ENCODE measurements at places on chromosomes 11 and 22. TPM values are rescaled to one million over a fixed set of nuclear protein-coding genes. Genes with fewer than 3 reads are reported as not detected.
A peak's percentile ranks its signal among the peaks of the same experiment; 100 is the strongest.

THYN1 gene
- polyA plus RNA-seq = 77.9 TPM

PTS gene
- polyA plus RNA-seq = 63.6 TPM

LMO1 gene
- 0.25 TPM for polyA plus RNA-seq

PLEKHB1 gene
- 14.5 TPM for polyA plus RNA-seq

C11orf58 gene
- 400 TPM for polyA plus RNA-seq

CDC45 gene
- polyA plus RNA-seq = 21.0 TPM

OR5T2 gene
- polyA plus RNA-seq = not detected

FXYD6 gene
- polyA plus RNA-seq = 122 TPM

TMEM126B gene
- polyA plus RNA-seq = 58.8 TPM

HIC2 gene
- 11.8 TPM for polyA plus RNA-seq

ATG16L2 gene
- polyA plus RNA-seq = 54.8 TPM

- no peak for DNase-seq
Measured at GRCh38 chr11:61194981-61195695, 8.2 kb upstream of the PGA3 start.

- no peak for DNase-seq
Measured at GRCh38 chr11:132604431-132604830, 927.9 kb downstream of the OPCML start.

GRCh38 chr11:88183233-88183632, 8.0 kb upstream of the RAB38 start:
- DNase-seq = no peak

- no peak for DNase-seq
Measured at GRCh38 chr11:7670641-7671040, 2.7 kb downstream of the CYB5R2 start.

DNA sequence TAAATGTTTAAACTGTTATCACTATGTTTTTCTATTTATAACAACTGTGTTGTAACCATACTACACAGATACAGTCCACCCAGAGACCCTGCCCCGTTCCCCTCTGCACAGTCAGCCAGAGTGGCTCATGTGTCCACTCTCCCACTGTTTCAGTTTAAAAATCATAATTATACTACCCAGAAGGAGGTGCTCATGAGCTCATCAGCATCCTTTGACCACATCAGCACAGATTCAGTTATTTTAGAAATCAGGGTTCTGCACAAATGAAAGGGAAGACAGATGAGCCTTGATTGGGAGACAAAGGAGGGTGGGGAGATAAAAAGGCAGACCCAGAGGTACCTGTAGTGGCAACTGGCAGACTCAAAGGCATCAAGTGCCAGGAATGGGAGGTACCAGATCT, 124.3 kb downstream of the RCN1 start:
- no peak for DNase-seq

GRCh38 chr11:1102996-1103395, 28.3 kb downstream of the MUC2 start:
- DNase-seq = no peak

GRCh38 chr11:121512468-121513465, 60.0 kb upstream of the SORL1-AS1 start:
- DNase-seq = no peak

- no peak for DNase-seq
Measured at GRCh38 chr22:44520465-44521094, 22.5 kb upstream of the RTL6 start.

GRCh38 chr11:4060182-4060923, 34.2 kb upstream of the RRM1 start:
- no peak for DNase-seq

DNA sequence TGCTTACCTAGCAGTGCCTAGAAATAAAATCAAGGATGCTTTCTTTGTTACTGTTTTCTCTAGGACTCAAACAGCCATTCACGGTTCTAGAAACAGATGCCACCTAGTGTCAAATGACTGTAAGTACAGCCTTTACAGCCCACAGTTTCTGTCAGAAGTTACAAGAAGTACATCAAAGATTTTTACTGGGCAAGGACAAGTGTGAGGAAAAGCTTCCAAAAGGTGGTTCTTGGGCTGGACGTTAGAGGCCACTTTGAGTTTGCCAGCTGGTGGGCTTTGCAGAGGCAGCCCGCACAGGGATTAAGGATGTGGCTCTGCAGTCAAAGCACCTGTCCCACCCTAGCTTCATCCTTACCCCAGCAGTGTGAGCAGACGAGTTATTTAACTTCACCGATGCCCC, 6.9 kb downstream of the KMT5B start:
- DNase-seq = peak; percentile 59

DNA sequence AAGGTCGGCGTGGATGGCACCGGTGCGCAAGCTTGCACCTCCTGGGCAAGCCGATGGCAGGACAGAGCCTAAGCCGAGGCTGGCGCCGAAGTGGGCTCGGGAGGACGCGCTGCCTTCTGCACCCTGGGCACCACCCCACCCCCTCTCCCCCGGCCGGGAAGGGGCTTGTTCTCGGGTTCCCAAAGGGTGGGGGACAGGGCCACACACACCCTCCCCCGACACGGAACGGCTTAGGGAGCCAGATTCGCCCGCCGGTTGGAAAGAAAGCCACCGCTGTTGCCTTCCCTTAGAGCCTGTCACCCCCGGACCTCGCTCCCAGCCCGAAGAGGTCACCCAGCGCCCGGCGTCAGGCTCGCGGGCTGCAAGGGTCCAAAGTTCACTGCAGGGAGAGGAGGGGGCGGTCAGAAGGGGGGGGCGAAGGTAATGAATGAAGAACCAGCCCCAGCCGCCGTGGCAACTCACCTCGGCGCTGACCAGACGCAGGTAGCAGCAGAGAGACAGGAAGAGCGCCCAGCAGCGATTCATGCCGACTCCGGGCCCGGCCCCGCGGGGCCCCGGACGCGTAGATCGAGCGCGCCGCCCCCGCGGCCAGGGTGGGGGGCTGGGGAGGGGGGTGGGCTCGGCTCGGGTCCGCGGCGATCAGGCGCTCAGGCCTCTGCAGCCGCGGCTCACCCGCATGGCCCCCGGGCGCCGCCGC, 1.2 kb downstream of the PDGFB start:
- DNase-seq = no peak

DNA sequence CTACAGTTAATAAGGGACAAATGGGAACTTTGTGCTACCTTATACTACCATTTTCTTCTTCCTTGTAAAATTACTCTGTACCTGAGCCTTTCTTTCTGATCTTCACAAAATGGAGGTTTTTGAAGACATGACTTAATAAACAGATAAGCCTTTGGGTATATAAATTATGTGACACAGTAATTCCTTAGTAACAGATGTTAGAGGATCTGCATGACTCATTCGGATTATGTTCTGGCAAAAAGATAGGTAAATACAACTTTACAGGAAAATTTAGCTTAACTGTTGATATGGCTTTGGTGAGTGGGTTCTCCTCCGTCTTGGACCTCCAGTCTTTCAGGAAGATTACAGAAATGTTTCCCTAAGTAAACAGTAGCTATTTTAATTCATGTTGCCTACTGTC, 61.8 kb downstream of the BID start:
- DNase-seq = no peak

DNA sequence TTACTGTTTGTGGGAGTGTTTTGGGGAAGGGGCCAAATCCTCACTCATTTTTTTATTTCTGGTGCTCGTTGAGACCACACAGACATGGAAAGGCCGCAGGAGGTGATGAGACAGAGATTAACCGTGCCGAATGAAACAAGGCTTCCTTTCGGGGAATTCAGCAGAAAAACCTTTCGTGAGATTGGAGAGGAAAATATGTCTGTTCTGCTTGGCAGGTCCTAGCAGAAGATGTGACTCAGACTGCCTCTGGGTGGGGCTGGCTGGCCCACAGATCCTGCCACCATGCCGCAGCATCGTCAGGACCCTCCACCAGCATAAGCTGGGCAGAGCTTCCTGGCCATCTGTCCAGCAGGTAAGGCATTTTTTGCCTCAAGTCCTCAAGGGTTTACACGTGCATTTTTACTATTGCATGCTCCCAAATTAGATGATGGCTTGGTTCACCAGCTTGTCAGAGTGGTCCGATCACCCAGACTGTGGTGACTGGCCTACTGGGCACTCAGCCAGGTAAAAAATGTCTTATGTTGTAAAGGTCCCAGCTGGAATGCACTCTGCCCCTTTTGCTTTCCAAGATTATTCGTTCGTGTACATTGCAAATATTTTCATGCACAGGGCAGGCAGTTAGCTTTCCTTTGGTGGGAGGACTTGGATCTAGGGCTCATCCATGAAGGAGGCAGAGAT, 1.5 kb downstream of the DDB2 start:
- no peak for DNase-seq

GRCh38 chr11:94837317-94837716, 69.2 kb downstream of the AMOTL1 start:
- no peak for DNase-seq

- no peak for DNase-seq
Measured at GRCh38 chr11:34192481-34193401, 87.3 kb downstream of the NAT10 start.

DNA sequence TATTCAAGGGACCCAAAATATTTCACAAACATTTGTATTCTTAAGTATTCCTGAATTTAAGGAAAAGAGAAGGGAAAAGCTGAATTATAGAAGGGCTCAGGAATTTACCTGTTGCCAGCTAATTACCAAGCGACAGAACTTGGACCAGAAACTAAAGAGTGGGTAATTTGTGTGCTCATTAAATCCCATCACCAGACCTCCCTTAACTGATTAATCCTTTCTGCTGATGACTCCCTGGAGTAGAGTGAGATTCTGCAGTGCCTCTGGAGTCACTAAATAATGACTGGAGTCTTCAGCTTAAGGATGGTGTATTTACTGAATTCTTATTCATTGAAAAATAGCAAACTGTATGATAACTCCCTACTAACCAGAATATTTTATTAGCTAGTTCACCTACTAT, 74.0 kb upstream of the RAB1B start:
- no peak for DNase-seq

DNA sequence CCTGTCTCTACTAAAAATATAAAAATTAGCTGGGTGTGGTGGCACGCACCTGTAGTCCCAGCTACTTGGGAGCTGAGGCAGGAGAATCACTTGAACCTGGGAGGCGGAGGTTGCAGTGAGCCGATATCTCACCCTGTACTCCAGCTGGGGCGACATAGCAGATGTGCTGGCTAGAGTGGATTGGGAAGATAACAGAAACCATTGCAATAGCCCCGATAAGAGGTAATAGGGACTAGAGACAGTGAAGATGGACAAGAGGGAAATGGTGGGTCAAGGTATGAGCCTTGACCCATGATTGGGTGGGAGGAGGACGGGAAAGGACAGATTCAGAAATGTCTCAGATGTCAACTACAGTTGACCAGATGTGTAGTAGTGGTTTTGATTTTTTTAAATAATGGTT, 6.1 kb downstream of the SWAP70 start:
- DNase-seq = no peak

- no peak for DNase-seq
Measured at GRCh38 chr22:44956840-44957767, 52.7 kb downstream of the PHF21B start.

DNA sequence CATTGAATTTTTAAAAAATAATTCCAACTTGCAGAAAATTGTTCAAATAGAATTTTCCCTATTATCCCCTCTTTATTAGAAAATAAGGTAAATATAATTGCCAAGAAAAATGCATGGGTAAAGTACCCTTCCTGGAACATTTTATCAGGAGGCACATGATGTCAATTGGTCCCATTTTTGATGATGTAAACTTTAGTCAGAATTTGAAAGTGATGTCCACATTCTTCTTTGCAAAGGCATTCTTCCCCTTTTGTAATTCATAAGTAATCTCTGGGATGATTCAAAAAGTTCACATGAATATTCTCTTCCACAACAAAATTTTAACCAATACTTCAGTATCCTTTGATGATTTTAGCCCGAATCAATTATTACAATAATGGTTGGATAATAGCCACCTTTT, 86.9 kb upstream of the ANO3 start:
- no peak for DNase-seq

DNA sequence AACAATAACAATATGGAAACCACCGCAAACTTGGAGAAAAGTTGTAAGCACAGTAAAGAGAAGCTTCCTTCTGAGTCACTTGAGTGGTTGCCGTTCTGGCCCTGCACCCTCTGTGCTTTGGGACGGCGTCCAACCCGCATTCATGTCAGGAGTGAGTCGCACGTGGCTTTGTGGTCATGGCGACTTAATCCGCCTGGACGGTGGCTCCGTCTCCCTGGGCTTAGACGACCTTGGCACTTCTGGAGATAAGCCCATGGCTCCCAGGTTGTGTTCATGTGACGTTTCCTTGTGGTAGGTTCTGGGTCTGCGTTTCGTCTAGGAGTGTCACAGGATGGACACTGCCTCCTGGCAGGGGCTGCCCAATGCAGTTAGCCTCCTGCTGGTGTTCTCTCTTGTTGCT, 40.5 kb downstream of the TPCN2 start:
- DNase-seq = no peak

GRCh38 chr22:46590334-46590733, 29.9 kb upstream of the GRAMD4 start:
- no peak for DNase-seq

GRCh38 chr11:44861849-44862557, 88.7 kb downstream of the TP53I11 start:
- DNase-seq = no peak

- DNase-seq = no peak
Measured at GRCh38 chr11:30387891-30388861, 65.3 kb downstream of the ARL14EP start.

GRCh38 chr11:79482800-79483199, 42.0 kb upstream of the TENM4 start:
- no peak for DNase-seq

DNA sequence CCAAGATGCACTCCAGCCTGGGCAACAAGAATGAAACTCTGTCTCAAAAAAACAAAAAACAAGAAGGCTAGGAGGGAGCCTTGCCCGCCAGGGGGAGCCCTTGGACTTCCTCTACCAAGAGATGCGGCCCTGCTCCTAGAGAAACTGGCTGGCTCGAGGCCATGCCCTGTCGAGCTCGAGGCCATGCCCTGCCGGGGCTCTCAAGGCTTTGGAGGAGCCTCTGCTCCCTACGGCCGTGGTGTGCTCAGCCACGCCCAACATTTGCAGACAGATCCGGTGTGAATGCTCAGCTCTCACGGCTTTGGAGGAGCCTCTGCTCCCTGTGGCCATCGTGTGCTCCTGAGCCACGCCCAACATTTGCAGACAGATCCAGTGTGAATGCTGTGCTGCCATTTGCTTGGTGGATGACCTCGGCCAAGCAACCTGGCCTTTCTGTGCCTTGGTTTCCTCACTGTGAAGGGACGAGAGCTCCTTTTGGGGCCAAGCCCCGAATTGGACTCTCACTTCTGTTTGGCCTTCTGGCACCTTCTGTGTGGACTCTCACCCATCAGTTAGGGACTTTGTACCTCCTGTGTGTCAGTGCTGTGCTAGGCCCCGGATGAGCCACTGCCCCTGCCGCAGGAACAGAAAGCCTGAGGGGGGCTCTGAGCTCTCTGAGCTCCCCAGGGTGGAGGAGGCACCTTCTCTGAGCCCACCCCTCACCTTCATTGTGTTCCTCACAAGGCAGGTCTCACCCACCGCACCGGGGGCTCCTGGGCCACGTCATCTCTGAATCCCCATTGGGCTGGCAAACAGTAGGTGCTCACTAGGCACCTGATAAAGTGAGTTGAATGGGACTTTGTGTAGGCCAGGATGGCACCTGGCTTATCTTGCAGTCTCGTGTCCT, 14.1 kb downstream of the C11orf24 start:
- DNase-seq = peak; percentile 77

All from renal cortex interstitium (tissue), 15 donors.